Ascending aorta (tissue), 2 donors: ENCODE measurements at places on chromosomes 6 and 20. TPM values are rescaled to one million over a fixed set of nuclear protein-coding genes. Genes with fewer than 3 reads are reported as not detected.

- H3K4me3 ChIP-seq = no peak overlapping the region
- H3K36me3 ChIP-seq = no peaks in the 10 kb centered on the region
- H3K4me1 ChIP-seq = no peaks in the 10 kb centered on the region
- DNase-seq = no peak
These were observed 52.2 kb upstream of the TRERF1 start for GRCh38 chr6:42503894-42504293.

GRCh38 chr6:168148231-168148849 lies 69.3 kb upstream of the FRMD1 start:
- no peaks in the 10 kb centered on the region for H3K4me1 ChIP-seq
- no peak overlapping the region for H3K4me3 ChIP-seq
- H3K36me3 ChIP-seq = no peaks in the 10 kb centered on the region
- DNase-seq = no peak
- H3K27me3 ChIP-seq = no peaks in the 10 kb centered on the region
- H3K27ac ChIP-seq = no peak overlapping the region

GRCh38 chr6:158160932-158161539 lies 7.0 kb downstream of the SERAC1 start:
- no peaks in the 10 kb centered on the region for H3K4me1 ChIP-seq
- no peaks in the 10 kb centered on the region for H3K27me3 ChIP-seq
- H3K4me3 ChIP-seq = no peak overlapping the region
- peaks cover 12% of the 10 kb centered on the region for H3K36me3 ChIP-seq

GRCh38 chr6:70957284-70957617 lies 391 bp upstream of the B3GAT2 start:
- no peaks in the 10 kb centered on the region for H3K27me3 ChIP-seq
- no peak overlapping the region for H3K27ac ChIP-seq
- H3K36me3 ChIP-seq = no peaks in the 10 kb centered on the region
- no peak for DNase-seq
- peak overlapping the region; percentile 71 for H3K4me3 ChIP-seq

DNA sequence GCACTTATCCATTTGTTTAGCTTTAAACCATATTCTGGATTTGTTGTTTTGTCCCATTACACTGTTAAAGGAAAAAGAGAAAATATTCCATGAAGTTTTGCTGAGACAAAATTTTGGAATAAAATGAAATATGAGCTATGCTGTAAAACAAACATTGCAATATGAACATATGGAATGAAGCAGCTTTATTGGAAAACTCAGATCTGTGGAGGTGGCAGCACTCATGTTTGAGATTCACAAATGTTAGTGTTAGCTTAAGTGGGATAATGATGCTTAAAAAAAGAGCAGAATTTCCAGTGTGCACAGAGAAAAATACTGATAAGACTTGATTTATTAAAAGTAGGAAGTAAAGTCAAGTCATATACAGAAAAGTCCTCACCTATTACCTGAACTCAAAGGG lies 196.2 kb downstream of the BCKDHB start:
- no peaks in the 10 kb centered on the region for H3K4me1 ChIP-seq
- H3K27ac ChIP-seq = no peak overlapping the region
- H3K36me3 ChIP-seq = no peaks in the 10 kb centered on the region
- no peak overlapping the region for H3K4me3 ChIP-seq

DNA sequence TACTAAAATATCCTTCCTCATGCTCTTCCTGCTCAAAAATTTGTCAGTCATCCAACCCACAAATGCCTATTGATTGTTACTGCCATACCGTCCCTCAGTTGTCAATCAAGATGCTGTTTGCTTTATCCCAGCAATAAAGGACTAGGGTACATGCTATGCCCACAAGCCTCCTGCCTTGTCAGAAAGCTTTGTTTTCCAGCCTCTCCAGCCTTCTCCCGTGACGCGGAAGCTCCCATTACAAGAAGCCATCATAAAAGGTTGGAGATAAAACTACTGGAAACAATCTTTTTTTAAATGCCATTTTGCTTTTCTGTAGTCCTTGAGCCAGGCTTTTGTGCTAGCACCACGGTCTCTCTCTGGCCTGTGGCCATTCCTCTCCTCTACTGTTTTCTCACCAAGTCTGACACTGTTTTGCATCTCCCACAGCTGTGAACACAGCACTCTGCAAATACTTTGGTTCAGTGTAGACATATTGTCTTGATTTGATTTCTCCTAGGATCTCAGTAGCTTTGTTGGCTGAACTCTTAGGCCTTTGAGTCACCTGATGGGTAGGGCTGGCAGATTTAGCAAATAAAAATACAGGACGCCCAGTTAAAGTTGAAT lies 495.7 kb upstream of the JARID2 start:
- no peak overlapping the region for H3K27ac ChIP-seq
- H3K27me3 ChIP-seq = no peaks in the 10 kb centered on the region
- H3K36me3 ChIP-seq = no peaks in the 10 kb centered on the region
- no peak for DNase-seq
- H3K4me3 ChIP-seq = no peak overlapping the region

DNA sequence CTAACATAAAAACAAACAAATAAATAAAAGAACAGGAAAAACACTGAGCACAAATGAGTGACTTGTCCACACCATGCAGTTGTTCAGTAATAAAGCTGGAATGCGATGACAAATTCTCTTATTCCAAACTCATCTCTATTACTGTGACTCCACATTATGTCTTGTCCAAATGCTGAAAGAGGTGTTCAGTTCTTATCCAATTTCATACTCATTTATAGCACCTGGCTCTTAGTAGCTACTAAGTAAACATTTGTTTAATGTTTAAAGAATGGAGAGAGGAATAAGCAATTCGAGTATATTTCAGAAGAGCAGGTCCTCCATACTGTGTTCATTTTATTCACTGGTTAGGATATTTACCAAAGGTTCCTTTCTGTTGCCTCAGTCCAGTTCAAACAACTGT lies 439.0 kb upstream of the JAG1 start:
- H3K27ac ChIP-seq = no peak overlapping the region
- no peaks in the 10 kb centered on the region for H3K27me3 ChIP-seq
- H3K4me1 ChIP-seq = peaks cover 3% of the 10 kb centered on the region

- no peak for DNase-seq
- H3K36me3 ChIP-seq = no peaks in the 10 kb centered on the region
- H3K27ac ChIP-seq = no peak overlapping the region
- H3K27me3 ChIP-seq = no peaks in the 10 kb centered on the region
These were observed 29.0 kb downstream of the NCOA7 start for GRCh38 chr6:125819535-125820326.

GRCh38 chr6:37171201-37171969 lies 1.4 kb downstream of the PIM1 start:
- H3K4me1 ChIP-seq = peaks cover 21% of the 10 kb centered on the region
- peak overlapping the region; percentile 92 for H3K4me3 ChIP-seq
- peak; percentile 81 for DNase-seq
- no peaks in the 10 kb centered on the region for H3K27me3 ChIP-seq
- H3K27ac ChIP-seq = peak overlapping the region; percentile 93

DNA sequence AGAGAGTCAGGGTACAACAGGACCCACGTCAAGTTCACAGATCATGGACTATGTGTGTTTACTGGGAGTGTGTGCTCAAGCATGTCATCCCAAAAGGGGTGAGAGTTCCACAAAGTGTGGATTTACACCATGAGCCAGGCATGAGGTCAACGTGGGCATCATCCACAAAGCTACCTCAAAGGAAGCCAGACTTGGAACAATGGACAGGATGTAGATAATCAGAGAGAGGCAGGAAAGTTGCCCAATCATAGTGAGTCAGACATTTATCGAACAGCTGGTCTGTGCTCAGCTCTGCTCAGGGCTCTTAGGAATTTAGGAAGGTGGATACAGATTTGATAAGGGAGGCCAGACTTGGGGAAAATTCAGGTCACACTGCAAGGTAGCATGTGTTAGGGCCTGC lies 317.2 kb upstream of the CDYL start:
- no peak overlapping the region for H3K4me3 ChIP-seq
- H3K36me3 ChIP-seq = no peaks in the 10 kb centered on the region
- peaks cover 7% of the 10 kb centered on the region for H3K4me1 ChIP-seq

GRCh38 chr20:5395932-5396727 lies 79.4 kb upstream of the PROKR2 start:
- H3K4me1 ChIP-seq = no peaks in the 10 kb centered on the region
- no peaks in the 10 kb centered on the region for H3K36me3 ChIP-seq
- H3K27ac ChIP-seq = no peak overlapping the region

- no peaks in the 10 kb centered on the region for H3K4me1 ChIP-seq
- H3K27me3 ChIP-seq = no peaks in the 10 kb centered on the region
- DNase-seq = no peak
These were observed 114.9 kb upstream of the DST start for GRCh38 chr6:56757588-56757984.

GRCh38 chr20:11891077-11891775 lies 26.5 kb upstream of the BTBD3 start:
- peaks cover 4% of the 10 kb centered on the region for H3K4me1 ChIP-seq
- H3K36me3 ChIP-seq = no peaks in the 10 kb centered on the region
- H3K27ac ChIP-seq = peak overlapping the region; percentile 80
- peak overlapping the region; percentile 96 for H3K4me3 ChIP-seq
- no peaks in the 10 kb centered on the region for H3K27me3 ChIP-seq

GRCh38 chr20:13739731-13740649 lies 44.7 kb downstream of the ESF1 start:
- peak overlapping the region; percentile 85 for H3K27ac ChIP-seq
- H3K4me3 ChIP-seq = no peak overlapping the region
- peaks cover 3% of the 10 kb centered on the region for H3K36me3 ChIP-seq
- peak; percentile 68 for DNase-seq
- no peaks in the 10 kb centered on the region for H3K27me3 ChIP-seq

DNA sequence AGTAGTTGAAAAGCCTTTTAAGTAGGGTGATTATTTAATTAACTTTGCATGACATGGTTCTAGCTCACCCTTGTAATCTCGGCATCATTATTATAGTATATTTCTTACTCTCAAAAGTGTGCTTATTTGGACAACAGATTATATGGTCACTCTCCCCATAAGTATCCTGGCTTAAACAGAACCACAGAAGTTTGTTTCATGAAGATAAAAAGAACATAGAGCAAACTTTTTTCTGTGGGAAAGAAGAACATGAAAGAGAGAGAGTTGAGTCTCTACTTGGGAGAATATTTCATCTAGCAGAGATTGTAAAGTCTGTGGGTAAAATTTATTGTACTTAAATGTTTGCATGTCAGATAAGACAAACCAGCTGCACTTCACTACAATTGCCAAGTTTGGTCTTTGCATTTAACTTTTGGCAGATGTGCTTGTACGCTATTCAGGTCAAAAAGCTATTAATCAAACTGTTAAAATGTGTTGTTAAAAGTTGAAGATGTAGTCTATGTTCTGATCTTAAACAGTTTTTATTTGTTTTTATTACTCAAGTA lies 33.4 kb upstream of the PRIM2 start:
- H3K36me3 ChIP-seq = no peaks in the 10 kb centered on the region
- no peaks in the 10 kb centered on the region for H3K4me1 ChIP-seq
- no peak overlapping the region for H3K4me3 ChIP-seq
- no peaks in the 10 kb centered on the region for H3K27me3 ChIP-seq

DNA sequence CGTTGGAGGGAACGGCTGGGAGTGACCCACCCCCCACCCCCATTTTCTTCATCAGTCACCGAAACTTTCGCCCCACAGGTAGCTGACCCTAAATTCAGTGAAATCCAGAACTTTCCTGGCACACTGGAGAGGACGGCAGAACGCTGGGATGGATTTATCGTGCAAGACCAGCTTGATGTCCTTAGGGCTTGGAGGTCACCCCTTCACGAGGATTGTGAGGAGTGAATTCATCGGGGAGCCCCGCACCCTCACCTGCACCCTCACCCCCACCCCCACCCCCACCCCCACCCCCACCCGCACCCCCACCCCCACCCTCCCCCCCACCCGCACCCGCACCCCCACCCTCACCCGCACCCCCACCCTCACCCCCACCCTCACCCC lies 13.3 kb upstream of the TCFL5 start:
- no peak for DNase-seq
- peaks cover 14% of the 10 kb centered on the region for H3K4me1 ChIP-seq
- no peak overlapping the region for H3K27ac ChIP-seq
- no peak overlapping the region for H3K4me3 ChIP-seq
- H3K27me3 ChIP-seq = no peaks in the 10 kb centered on the region

DNA sequence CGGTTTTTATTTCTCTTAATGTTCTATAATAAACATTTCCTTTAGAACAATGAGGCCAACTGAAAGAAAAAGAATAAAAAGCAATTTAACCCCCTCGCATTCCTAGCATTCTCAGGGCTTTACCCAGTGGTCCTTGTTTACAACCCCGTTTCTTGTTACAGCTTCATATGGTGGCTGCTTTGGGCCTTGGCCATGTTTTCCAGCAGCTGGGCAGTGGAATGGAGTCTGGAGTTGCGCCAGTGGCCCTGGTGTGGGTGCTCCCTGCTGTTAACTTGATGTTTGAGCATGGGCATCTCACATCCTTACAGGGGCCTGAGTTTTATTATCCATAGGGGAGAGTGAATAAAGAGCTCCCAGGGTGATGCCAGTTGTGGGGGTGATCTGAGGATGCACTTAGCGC lies 18.8 kb downstream of the EFCAB8 start:
- H3K36me3 ChIP-seq = no peaks in the 10 kb centered on the region
- no peak overlapping the region for H3K4me3 ChIP-seq
- no peak overlapping the region for H3K27ac ChIP-seq
- no peak for DNase-seq

GRCh38 chr6:25727028-25727427 lies 27.5 kb upstream of the SLC17A4 start:
- no peaks in the 10 kb centered on the region for H3K36me3 ChIP-seq
- H3K27me3 ChIP-seq = no peaks in the 10 kb centered on the region
- no peak for DNase-seq
- H3K4me3 ChIP-seq = no peak overlapping the region

GRCh38 chr20:45924391-45925261 lies 9.9 kb upstream of the PCIF1 start:
- peaks cover 7% of the 10 kb centered on the region for H3K4me1 ChIP-seq
- no peaks in the 10 kb centered on the region for H3K27me3 ChIP-seq
- H3K4me3 ChIP-seq = no peak overlapping the region
- no peak for DNase-seq
- no peaks in the 10 kb centered on the region for H3K36me3 ChIP-seq
- peak overlapping the region; percentile 65 for H3K27ac ChIP-seq

DNA sequence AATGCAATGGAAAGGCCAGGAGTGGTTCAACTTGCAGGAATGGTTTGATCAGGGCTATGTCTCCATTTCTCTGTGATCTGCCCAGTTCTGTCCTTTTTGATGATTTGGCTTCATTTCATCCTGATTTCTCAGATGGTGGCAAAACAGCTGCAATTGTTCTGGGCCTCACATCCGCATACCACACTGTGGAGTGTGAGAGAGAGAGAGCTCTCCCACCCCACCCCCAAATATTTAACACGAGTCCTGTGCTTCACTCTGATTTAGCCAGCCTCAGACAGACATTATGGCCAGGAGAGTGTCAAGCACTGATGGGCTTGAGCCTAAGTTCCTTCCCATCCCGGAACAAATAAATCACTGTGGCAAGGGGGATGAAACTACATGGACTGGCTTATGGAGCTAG lies 284.6 kb downstream of the CDC5L start:
- H3K4me3 ChIP-seq = no peak overlapping the region
- H3K4me1 ChIP-seq = no peaks in the 10 kb centered on the region
- H3K27ac ChIP-seq = no peak overlapping the region
- H3K36me3 ChIP-seq = no peaks in the 10 kb centered on the region
- no peaks in the 10 kb centered on the region for H3K27me3 ChIP-seq

GJA10 gene
- not detected for total RNA-seq

PTGIS gene
- 288 TPM for total RNA-seq

FILIP1 gene
- total RNA-seq = 13.6 TPM

LHFPL5 gene
- not detected for total RNA-seq

OR10C1 gene
- total RNA-seq = not detected

SUMO4 gene
- not detected for total RNA-seq

COL9A3 gene
- 13.8 TPM for total RNA-seq

CST9L gene
- not detected for total RNA-seq

PLN gene
- 129 TPM for total RNA-seq

HLA-DMB gene
- 26.8 TPM for total RNA-seq

DSP gene
- total RNA-seq = 7.2 TPM

HTR1E gene
- not detected for total RNA-seq

PI3 gene
- total RNA-seq = not detected

OR2B6 gene
- not detected for total RNA-seq
